ENCODE measurements at places on chromosomes 12 and 14.
A peak's percentile ranks its signal among the peaks of the same experiment; 100 is the strongest.

DNA sequence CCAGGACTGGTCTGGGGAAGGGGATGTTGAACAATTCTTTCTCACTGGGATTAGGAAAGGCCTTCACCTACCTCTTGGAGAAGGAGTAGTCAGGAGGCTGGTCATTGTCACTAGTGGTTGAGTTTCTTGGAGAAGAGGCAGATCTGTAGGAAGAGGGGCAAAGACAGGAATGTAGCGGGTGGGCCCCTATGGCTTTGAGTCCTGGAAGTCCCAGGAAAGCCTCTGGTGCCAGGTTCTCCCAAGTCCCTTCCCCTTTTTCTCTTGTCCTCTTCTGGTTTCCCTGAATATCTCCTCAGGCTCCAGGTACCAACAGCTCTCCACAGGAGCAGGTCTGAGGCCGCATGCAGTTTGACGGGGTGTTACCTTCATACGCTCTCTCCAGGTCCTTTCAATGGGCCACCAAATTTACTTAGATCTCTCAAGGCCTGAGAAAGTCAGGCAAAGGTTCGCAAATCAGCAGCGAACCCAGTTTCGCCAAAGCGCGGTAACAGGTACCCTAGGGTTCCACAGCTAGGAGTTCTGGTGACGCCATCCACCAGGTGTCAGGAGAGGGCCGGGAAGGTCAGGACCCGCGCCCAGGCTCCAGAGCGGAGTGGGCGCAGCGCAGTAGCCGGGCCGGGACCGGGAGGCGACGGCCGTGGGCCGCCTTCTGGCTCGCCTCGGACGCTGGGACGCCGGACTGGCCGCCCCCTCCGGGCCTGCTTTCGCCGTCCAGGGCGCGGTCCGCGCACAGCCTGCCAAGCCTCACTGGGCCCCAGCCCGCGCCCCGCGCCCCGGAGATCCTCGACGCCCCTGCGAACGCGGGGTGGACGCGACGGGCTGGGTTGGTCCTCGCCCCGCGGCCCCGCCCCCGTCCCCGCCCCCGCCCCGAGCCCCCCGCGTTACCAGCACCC lies 795 bp downstream of the SMAGP start:
- DNase-seq: peak; percentile 44

GRCh38 chr12:26133521-26133920 lies 8.7 kb upstream of the BHLHE41 start:
- DNase-seq: no peak

DNA sequence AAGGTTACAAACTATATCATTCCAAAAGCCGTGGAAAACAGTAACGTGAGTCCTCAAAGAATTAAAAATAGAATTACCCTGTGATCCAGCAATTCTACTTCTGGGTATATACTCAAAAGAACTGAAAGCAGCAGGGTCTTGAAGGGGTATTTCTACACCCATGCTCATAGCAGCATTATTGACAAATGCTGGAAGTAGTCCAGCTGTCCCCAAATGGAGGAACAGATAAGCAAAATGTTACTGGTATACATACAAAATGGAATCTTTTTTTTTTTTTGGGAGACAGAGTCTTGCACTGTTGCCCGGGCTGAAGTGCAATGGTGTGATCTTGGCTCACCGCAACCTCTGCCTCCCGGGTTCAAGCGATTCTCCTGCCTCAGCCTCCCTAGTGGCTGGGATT lies 32.9 kb downstream of the ADIPOR2 start:
- no peak for DNase-seq

GRCh38 chr14:32940711-32941667 lies 2.3 kb downstream of the NPAS3 start:
- no peak for DNase-seq

All from GM12865 (cell line).